ENCODE measurements at places on chromosomes 7 and 10.

DNA sequence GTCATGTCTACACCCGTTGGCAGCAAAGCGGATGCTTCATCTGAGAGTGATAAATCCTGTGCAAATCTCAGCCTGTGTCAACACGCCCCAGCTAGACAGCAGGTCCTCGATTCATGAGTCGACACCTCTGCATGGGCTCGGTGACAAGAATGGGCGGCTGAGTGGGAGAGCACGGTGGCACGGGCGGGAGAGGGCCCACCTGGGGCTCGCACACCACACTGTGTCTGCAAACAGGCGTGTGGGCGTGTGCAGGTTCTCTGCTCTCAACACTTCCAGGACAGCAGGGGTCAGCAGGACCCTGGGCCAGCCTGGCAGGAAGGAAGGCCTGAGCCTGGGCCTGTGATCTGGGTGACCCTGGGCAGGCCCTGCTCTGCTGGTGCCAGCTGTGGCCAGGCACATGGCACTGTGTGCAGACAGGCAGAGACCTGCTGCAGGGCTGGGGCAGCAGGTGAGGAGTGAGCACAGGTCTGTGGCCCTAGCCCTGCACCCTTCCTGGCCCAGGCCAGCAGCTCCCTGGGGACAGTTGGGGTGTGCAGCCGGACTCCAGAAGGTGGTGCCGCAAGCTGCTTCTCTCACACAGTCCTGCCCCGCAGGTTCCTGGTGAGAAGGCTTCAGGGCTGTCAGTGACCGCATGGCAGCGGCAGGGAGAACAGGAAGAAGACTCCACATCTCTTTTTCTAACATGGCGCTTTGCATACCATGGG lies 216.4 kb downstream of the ELFN1 start:
- DNase-seq = no peak

DNA sequence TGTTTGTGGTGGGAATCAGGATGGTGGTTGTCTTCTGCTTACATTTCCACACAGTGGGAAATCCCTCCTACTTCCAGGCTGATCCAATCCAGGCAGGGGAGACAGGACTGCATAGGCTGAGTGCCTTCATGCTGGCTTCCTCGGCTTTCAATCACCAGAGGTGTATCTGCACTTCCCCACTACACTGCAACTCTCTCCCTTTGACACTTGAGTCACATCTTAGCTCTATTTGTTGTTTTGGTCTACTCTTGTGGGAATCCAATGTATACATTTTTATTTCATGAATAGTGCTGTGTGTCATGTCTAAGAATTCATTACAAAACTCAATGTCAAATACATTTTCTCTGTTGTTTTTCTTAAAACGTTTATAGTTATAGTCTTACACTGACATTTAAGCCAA lies 735.6 kb downstream of the XPNPEP1 start:
- no peak for DNase-seq

DNA sequence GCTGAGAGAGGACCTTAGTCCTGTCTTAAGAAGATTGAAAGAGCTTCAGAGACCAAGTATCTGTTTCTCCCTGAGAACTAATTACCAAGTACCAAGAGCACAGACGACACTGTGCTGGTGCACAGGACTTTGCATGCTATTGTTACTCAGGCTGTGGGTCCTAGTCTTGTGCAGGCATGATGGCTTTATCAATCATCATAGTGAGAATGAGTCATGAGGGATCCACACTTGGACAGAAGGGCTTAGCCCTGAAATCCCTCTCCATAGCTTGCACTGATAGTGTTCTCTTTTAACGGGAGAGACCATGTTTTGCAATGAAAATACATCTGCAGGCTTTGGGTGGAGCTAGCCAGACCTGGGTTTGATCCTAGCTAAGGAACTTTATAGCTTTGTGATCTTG lies 93.3 kb downstream of the SORCS3 start:
- DNase-seq = no peak

DNA sequence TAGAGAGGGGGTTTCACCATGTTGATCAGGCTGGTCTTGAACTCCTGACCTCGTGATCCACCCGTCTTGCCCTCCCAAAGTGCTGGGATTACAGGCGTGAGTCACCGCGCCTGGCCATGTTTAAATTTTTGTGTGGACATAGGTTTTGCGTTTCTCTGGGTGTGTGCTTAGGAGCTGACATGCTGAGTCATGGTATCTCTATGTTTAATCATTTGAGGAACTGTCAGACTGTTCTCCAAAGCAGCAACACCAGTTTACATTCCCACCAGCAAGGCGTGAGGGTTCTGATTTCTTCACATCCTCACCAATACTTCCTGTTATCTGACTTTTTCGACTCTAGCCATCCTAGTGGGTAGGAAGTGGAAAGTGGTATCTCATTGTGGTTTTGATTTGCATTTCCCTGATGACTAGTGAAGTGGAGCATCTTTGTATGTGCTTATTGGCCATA lies 153.7 kb downstream of the DNAJB6 start:
- no peak for DNase-seq

DNA sequence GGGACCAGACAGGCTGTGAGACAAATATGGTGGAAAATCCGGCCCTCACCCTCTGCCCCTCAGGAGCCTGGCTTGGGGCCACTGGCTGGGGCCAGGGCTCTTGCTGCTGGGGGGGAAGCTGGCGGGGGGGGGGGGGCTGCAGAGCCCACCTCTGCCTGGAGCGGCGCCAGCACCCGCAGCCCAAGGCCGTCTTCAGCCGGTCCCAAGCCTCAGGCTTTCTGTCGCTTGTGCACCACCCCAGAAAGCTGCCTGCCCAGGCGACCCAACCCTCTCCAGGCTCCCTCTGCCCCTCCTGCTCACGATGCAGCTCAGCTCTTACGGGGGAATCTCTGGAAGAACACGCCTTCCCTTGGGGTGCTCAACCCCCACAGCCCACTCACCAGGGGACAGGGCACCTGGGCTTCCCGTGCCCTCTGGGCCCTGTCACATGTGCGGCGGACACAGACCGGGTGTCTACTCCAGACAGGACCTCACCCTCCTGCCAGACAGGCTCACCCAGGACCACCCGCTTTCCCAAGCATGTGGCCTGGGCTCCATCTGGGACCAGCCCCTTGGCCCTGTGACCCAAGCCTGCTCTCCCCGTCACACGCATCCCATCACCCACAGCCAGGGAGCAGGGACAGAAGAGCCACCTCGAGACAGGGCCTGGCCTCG lies 43.9 kb downstream of the DPYSL4 start:
- DNase-seq = no peak

GRCh38 chr7:23380961-23381360 lies 81.8 kb downstream of the MALSU1 start:
- DNase-seq = no peak

DNA sequence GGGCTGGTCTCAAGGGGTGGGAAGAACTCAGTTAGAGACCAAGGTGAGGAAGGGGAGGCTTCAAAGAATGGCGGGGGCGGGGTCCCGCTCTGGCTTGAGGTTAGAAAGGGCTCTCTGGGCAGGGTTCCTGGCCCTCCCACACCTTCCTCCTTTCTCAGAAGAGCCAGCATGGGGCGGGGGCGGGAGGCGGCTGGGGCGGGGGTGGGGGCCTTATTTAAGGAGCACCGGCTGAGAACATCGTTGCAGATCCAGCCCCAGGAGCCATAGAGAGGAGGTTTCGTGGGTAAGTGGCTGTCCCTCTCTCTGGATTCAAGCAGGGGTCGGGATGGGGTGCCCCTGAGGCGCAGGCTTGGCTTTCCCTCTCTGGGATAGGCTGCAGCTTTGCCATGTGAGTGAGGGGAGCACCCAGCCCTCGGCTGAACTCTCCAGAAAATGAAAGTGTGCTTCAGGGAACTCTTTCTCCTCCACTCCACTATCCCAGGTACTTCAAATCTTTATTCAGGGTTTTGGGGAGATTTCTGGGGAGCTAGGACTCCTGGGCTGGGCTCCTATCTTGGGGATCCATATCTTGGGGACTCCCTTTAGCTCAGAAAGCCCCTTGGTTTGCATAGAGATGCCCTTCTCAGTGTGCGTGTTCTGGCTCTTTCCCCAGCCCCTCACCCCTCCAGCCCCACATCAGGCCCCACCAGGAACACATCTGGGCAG lies 3.3 kb upstream of the CUEDC2 start:
- DNase-seq = peak; percentile 54

DNA sequence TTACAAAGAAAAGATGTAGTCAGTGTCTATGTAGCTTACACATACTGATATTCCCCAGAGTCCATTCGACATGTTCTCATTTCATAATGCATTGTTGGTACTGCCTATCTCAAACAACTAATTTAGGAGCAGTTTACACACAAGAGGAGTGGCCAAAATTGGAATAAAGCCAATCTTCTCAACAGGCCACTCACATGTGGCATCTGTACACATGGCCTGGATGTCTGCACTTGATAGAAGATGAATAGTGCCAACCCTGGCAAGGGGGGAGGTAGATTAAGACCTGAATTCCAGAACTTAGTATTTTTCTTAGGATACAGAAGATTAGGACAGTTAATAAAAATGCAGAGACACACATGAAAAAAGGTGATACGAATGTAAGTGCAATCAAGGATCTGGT lies 125.3 kb upstream of the STARD3NL start:
- no peak for DNase-seq

DNA sequence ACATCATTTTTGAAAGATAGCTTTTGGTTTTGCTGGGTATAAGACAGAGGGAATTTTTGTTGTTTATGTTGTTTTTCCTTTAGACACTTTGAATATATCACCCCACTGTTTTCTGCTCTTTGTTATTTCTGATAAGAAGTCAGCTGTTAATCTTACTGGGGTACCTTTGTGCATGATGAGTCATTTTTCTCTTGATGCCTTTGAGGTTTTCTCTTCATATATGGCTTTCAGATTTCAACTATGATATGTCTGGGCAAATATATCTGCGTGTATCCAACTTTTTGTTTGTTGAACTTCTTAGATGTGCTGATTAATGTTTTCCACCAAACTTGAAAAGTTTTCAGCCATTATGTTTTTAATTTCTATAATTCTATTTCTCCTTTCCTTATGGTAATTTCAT lies 208.6 kb upstream of the TMEM72 start:
- no peak for DNase-seq

GRCh38 chr10:123742751-123743440 lies 76.7 kb downstream of the GPR26 start:
- DNase-seq = no peak

- no peak for DNase-seq
Measured at GRCh38 chr10:78264361-78264760, 230.7 kb downstream of the RPS24 start.

- no peak for DNase-seq
Measured at GRCh38 chr7:139544645-139545044, 21.2 kb downstream of the CLEC2L start.

DNA sequence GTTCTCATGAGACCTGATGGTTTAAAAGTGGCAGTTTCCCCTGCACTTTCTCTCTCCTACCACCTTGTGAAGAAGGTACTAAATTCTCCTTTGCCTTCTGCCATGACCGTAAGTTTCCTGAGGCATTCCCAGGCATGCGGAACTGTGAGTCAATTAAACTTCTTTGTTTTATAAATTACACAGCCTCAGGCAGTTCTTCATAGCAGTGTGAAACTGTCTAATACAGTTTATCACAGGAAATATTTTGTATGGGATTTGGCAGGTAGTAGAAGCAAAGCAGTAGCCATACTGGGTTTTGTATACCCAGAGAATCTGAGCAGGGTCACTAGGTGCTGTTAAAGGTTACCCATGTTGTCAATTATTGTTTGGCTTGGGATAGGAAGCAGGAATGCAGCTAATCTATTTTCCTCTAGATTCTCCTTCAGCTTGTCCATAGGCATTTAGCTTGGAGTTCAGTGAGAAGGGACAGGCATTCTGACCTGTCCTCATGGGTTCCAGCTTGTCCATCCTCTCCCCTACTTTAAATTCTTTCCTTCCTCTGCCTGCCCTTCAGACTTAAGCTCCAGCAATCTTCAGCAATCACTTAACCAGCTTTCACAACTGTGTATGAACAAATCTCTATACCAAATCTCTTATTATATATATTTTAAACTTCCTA lies 186.7 kb downstream of the PCLO start:
- DNase-seq = no peak

DNA sequence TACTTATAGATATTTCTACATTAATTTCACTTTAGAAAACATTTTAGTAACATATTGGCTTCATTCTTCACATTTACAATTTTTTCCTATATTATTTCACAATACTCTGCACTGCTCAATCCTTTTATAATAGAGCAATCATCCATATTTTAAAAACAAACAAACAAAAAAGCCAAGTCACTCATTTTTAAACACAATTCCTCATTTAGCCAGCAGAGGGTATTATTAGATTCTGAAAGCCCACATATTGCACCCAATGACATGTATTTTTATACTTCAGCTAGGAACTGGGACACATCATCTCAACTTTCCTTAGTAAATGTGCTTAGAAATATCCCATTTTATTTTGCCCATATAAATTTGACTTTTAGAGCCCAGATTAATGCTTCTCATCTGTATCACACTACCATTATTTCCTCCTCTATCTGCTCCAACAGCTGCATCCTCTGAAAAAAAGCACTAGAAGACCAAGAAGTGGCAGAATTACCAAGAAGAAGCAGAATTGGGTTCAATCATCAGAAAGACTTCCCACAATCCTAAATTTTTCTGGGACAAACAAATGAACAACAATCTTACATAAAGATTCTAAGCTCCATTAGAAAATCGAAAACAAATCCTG lies 29.5 kb downstream of the CTNNA3 start:
- peak; percentile 11 for DNase-seq

DNA sequence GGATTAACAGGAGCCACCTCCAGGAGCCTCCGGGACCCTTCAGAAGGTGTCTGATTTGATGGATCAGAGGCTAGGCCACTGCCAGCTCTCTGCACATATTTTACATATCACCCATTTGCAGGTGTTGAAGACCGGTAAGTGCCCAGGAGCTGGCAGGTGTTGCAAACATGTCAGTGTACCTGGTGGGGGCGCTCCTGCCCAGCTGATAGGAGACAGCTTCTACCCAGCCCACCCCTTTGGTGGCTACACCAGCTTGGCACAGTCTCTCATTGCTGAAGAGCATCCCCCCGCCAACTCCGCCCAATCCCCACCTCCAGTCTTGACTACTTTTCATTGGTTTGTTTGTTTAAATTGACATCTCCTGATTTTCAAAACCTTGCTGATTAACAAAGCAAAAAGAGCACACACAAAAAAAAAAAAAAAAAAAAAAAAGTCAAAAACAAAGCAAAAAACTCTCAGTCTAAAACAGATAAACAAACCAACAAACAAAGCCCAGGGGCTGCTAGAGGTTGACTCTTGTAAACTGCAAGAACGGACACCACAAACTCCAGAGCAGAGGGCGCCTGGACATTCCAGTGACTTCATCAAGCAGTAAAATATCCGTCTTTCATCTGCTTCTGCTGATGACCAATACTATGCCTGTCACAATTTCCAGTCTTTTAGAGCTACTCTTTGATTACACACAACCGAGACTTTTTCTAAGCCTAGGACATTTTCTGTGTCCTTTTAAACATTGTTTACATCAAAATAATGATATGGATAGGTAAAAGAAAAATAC lies 275.3 kb downstream of the NRG3 start:
- peak; percentile 69 for DNase-seq

GRCh38 chr7:88091988-88092675 lies 127.7 kb downstream of the SRI start:
- no peak for DNase-seq

DNA sequence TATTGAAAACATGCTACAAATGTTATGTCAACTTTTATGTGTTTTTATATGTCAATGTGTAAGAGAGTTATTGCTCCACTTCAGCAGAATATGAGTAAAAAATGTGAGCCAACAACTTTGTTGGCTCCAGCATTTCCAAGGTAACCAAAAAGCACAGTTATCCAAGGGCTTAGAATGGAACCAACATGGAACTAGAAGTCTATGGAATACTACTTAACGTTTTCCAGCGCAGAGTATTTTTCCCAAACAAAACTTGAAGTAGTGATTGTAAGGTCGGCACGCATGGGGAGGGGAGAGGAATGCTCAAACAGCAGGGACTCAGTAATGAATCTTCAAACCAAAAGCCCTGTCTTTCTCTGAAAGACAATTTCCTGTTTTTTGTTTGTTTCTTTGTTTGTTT lies 45.0 kb upstream of the TSPAN13 start:
- DNase-seq = no peak

All from iPS-NIHi11 (cell line).